Brain pericyte (primary cell): ENCODE measurements at places on chromosomes 13 and 19.

DNA sequence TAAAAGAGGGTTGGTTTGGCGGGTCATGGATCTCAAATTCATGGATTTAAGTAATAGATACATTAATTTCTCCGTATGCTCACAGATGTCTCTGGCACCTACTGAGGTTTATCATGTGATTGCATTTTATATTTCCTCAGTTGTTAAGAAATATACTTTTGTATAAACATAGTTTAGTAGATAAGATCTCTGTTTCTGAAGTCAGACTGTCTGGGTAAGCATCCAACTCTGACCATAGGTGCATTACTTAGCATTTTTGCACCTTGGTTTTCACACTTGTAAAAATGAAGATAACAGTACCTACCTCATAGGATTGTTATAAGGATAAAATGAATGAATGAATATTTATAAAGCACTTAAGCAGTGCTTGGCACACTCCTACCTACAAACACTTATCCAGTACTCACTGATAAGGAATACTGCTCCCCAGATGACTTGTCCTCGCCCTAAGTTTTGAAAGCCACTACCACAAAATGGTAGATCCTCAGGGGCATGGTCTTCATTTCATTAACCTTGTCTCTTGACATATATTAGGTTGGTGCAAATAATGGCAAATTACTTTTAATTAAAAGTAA lies 26.5 kb downstream of the COMMD6 start:
- DNase-seq = no peak

DNA sequence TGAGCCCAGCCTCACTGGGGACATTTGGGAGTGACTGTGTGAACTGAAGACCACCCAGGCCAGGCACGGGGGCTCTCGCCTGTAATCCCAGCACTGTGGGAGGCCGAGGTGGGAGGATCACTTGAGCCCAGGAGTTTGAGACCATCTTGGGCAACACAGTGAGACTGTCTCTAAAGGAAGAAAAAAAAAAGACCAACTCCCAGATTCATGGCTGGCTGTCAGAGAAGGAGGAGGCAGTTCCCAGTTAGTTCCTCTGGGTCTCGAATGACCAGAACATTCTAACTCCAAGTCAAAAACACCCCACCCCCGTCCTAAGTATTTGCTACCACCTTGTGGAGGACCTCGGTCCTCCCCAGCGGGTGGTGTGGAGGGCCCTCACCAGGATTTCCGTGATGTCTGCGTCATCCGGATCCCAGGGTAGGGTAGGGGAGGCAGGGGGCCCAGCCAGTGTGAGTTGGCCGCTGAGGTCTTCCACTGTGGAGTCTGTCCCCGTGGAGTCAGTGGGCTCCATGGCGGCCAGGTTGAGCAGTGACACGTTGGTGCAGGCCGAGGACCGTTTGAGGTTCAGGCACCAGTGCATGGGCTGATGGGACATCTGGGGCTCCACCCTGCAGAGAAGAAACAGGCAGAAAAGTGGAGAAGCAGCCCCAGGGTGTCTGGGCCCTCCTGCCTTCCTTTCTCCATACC lies 1.3 kb downstream of the TSKS start:
- peak; percentile 39 for DNase-seq

GRCh38 chr19:21856773-21857514 lies 21.0 kb upstream of the ZNF43 start:
- DNase-seq = no peak

- no peak for DNase-seq
Measured at GRCh38 chr13:69660155-69660554, 447.5 kb upstream of the ATXN8OS start.
